ENCODE measurements at places on chromosomes 2 and 18.

- no peak for DNase-seq
Measured at GRCh38 chr2:149164827-149165226, 126.3 kb downstream of the LYPD6B start.

DNA sequence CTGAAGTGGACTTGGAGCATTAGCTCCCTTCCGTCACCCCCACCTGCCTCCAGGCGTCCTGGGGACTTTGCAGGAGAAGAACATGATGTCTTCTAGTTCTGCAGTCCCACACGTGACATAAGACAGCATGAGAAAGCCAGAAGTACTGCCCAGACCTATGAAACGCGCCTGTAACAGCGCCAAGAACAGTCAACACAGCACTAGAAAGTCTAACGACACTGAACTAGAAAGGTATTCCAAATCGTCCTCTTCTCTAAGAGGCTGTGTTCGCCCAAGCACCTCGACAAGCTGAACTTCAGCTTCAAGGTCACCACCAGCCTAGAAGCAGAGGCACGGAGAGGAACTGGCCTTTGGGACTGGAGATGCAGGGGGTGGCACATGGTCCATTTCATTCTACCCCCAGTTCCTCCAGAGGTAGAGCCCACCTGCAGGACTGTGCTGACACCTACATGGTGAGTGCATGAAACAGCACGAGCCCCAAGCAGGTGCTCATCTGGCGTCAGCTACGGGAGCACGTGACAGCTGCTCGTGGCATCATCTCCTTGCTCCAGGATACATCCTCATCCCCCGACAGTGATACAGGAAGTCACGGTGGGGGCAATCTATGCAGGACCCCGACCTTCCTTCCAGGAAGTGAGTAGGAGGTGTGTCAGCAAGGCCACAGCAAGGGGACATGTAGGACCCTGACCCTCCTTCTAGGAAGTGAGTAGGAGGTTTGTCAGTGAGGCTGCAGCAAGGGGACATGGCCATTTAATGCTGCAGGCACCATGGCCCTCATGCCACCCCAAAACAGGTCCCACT, 3.7 kb downstream of the HDAC4 start:
- DNase-seq, result no peak

DNA sequence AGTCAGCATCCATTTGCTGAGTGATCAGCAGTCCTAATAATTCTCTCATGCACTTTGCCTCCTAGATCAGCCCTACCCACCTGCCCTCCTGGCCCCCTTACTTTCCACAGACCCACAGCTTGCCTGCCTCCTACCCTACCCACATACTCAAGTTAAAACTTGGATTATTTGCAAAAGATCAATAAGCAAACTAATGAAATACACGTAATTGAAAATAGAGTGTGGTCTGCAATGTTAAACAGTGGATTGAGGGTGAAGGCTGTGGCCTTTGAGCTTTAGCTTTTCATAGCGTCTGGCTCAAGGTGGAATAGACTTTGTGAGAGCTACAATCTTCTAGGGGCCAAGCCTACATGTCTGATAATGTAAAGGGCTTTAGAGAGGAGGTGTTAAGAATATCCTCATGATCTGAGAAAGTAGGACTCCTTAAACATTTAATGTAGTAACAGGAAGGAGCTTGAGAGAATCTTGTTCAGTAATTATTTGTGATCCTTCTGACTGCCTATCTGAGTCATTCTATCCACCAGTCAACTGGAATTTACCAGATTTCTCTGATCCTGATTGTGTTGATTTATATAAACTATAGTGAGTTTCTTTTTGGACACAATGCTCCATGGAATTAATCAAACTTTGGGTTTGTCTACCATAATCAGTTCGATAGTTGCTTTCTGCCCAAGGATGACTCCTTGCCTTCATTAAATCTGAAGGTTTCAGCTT, 310.0 kb downstream of the HRH4 start:
- no peak for DNase-seq

GRCh38 chr2:72993147-72993932, 76.0 kb downstream of the EMX1 start:
- no peak for DNase-seq

DNA sequence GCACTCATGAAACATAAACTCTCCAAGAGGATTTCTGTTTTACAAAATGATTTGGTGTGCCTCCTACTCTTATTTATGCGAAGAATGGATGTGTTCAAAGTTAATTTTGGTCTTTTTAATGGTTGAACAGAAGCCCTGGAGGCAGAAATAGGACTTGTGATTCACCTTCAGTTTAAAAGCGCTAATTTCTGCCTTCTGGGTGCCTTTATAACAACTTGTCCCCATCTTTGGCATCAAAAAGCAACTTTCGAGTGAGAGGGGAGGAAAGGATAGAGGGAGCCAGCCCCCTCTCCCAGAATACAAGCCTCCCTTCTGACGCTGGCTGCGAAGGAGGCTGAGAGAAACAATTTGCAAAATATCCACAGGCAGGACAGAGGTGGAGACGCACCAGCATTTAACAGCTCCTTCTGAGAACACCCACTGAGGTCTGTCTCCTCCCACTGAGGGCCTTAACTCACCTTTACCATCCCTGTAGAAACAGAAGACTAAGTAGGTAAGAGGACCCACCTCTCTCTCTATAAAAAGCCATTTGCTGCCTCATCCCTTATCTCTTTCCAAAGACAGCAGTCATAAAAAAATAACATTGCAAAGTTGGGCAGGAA, 24.3 kb upstream of the BCL11A start:
- DNase-seq, result no peak

GRCh38 chr2:75076088-75076487, 117.6 kb downstream of the POLE4 start:
- DNase-seq, result no peak

- DNase-seq, result no peak
Measured at GRCh38 chr2:215677481-215677880, 241.6 kb upstream of the FN1 start.

- no peak for DNase-seq
Measured at GRCh38 chr2:28325567-28326468, 66.8 kb upstream of the FOSL2 start.

- DNase-seq, result no peak
Measured at GRCh38 chr2:174833737-174834136, 69.5 kb upstream of the CHRNA1 start.

- DNase-seq, result no peak
Measured at GRCh38 chr2:26401739-26402541, at the start of gene DRC1. DRC1 (plus strand) TSS chr2:26401920; CDS start chr2:26401990, 70 bp downstream.

DNA sequence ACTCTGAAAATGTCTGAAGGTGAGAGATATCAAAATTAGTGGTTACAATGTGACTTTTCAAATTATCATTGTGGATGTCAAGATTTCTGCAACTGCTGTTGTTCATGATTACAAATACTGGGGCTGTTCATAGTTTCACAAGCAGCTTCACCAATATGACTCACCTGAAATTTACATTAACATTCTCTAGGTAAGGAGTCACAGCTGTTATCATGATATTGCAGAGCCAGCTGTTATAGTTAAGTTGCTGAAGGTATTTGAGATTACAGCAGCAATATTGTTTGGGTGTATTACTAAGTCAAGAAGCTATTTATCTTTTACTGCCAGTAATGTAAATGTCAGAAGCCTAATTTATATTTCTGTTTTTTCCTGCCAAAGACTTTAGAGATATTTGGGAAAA, 140.0 kb downstream of the MC4R start:
- DNase-seq, result no peak

DNA sequence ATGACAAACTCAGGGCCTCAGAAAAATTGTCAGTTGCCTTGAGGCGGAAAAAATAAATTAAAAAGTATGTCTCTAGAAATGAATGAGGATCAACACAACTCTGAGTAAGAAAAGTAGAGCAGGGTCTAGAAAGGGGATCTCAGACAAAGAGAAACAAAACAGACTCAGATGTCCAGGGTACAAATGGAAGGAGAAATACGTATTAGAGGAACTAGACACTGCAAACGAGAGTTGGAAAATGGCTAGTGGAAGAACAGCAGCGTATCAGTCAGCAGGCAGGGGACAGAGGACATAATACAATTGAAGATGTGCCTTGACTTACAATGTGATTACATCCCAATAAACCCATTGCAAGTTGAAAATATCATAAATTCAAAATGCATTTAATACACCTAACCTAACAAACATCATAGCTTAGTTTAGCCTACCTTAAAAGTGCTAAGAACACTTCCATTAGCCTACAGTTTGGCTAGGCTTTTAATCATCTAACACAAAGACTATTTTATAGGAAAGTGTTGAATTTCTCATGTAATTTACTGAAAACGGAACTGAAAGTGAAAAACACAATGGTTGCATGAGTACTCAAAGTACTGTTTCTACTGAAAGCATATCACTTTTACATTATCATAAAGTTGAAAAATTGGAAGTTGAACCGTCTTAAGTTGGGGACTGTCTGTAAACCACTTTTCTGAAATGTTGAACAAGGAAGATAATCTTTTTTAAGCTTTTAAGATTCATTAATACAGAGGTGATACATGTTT, 182.8 kb downstream of the NBAS start:
- no peak for DNase-seq

DNA sequence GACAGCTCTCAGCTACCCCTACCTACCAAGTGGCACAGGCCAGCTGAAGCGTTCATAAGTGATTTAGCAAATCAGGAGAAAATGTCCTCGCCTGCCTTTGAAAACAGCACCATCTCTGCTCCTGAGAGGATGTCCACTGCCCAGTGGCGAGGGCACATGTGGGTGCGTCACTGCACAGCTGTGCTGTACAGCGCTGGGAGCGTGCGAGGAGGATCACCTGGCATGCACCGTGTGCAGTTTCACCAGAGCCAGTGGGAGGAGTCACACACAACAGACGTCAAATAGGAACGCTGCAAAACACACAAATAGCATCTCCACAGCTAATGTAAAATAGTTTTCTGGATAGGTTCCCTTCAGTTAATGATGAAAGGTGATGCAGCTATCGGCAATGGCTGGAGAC, 154.1 kb downstream of the HDAC4 start:
- DNase-seq, result no peak

DNA sequence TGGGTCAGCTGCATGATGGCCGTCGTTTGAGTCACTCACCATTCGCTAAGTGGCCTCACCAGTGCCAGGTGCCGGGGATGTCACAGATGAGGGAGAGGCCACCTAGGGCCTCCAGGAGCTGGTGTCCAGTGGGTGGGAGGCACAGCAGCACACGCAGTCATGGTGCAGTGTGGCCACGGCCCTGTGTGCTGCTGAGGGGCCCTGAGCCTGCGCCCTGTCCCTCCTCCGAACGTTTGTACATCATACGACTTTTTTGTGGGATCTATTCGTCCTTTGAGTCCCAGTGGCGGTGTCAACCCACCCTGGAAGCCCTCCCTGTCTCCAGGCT, 30.1 kb upstream of the ODC1 start:
- DNase-seq, result no peak

- no peak for DNase-seq
Measured at GRCh38 chr2:236365258-236366048, 101.2 kb upstream of the ASB18 start.

DNA sequence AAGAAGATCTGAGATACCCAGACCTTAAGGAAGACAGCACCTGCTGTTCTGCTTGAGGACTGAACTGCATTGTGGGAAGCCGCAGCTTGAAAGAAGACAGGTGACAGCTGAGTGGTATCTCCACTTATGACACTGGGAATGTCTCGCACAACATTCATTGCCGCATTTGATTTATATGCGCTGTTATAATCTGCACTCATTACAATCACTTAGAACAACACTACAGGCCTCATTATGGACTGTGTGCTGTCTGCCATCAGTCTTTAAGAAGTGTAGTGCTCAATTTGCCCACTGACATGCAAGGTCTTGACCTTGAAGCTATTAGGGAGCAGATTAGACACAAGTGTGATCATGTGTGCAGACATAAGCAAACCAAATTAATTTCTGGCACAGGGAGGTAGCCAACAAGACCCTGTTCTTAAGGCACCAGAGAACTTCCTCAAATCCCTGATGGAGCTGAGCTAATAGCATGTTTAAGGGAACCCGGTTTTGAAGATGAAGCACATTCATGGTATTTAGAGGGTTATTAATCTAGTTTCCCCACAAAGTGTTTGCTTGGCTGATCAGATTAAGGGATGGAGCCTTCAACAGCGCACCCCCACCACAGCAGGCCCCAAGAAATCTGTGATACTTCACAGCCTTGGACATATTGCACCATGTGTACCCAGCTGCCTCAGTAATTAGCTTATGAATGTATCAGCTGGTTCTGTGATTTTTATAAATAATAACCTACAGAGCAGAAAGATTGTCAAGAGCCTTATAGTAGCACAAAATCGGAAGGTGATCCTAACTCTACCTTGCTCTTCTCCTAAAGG, 146.8 kb downstream of the SATB2 start:
- DNase-seq, result no peak

DNA sequence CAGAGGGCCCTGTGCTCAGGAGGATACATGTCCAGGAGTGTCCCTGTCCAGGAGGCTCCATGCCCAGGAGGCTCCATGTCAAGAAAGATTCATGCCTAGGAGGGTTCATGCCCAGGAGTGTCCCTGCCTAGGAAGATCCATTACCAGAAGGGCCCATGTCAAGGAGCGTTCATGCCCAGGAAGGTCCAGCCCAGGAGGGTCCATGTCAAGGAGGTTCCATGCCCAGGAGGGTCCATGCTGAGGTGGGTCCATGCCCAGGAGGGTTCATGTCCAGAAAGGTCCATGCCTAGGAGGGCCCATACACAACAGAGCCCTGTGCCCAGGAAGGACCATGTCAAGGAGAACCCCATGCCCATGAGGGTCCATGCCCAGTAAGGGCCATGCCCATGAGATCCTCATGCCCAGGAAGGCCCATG, 7.0 kb downstream of the GPR35 start:
- DNase-seq, result no peak

- DNase-seq, result no peak
Measured at GRCh38 chr2:8259106-8259840, 422.6 kb upstream of the ID2 start.

DNA sequence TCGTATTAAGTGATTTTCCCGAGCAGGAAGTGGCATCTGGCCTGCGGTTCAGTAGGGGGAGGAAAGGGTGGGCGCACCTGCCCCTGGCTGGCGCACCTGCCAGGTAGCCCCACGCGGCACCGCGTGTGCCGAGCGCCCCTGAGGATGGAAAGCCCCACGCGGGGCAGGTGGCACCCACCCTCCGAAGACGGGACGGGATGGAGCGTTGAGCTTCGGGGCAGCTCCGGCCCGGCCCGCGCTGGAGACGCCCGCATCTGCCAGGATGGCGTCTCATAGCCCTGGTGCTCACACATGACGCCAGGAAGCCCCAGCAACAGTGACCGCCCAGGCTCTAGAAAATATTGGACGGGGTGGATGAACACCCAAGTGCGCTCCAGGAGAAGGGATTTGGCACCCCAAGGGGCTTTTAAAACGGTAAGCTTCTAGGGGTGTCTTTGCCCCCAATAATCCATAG, 2.5 kb upstream of the NFATC1 start:
- DNase-seq, result no peak

DNA sequence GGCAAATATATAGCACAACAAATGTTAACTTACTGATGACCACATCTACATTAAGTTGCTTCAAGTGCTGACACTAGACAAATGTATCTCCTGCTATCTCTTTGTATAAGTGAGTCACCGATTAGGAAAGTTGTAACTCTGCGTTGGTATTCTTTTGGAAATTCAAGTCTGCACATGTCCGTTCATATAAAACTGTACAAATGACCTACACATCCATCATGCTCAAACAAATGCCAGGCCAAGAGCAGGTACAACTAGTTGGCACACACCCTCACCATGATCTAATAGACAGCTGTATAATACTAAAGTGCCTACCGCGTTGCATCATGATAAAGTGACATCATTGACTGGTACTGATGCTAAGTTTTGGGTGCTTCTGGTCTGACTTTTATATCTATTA, 141.1 kb downstream of the RBMS1 start:
- no peak for DNase-seq
